ENCODE measurements at places on chromosomes 11 and 22. TPM values are rescaled to one million over a fixed set of nuclear protein-coding genes. Genes with fewer than 3 reads are reported as not detected.

Gene PRG2
- not detected for total RNA-seq

Gene NLRP6
- total RNA-seq, result 0.14 TPM

Gene JAM3
- total RNA-seq, result 22.5 TPM

Gene MOV10L1
- not detected for total RNA-seq

Gene TCN1
- not detected for total RNA-seq

Gene MS4A3
- total RNA-seq, result not detected

Gene SRPRA
- 64.5 TPM for total RNA-seq

Gene LRRC32
- 32.5 TPM for total RNA-seq

Gene ZMAT5
- total RNA-seq, result 21.7 TPM

Gene MYOD1
- 0.27 TPM for total RNA-seq

Gene H19
- total RNA-seq, result 611 TPM

Gene CCDC116
- 0.16 TPM for total RNA-seq

Gene OR2D2
- total RNA-seq, result not detected

Gene MYO7A
- 7.0 TPM for total RNA-seq

Gene NPAS4
- total RNA-seq, result not detected

Gene HTR3A
- not detected for total RNA-seq

Gene ADORA2A
- 4.3 TPM for total RNA-seq

All from Right ventricle myocardium inferior (tissue), 1 donor.